ENCODE measurements at places on chromosomes 1 and 21.

GRCh38 chr1:222455188-222455879 is 92.6 kb downstream of the HHIPL2 start:
- DNase-seq = peak; percentile 80

DNA sequence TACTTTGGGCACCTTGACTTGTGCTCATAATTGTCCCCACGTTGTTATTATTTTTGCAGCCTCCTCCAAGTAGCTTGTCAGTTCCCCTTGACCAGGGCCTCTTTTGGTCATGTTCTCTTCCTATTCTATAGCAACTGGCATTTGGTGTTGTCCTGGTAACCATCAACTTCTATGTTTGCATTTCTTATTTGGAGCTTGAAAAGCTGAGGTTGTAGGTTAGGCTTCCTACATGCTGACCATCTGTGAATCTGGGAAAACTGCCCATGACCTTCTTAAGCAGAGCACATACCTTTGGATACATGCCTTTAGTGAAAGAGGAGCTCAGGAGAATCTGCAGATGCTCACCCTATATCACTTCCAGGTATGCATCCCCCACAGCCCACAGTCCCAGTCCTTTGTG is 160.8 kb downstream of the HHAT start:
- DNase-seq = no peak

GRCh38 chr1:98049370-98050135 is 128.7 kb upstream of the DPYD start:
- DNase-seq = no peak

- no peak for DNase-seq
Observed at GRCh38 chr1:197961449-197961848, 44.3 kb downstream of the LHX9 start.

- DNase-seq = no peak
Observed at GRCh38 chr1:30955448-30956015, 47.0 kb upstream of the SDC3 start.

GRCh38 chr1:210464519-210465039 is 135.9 kb downstream of the HHAT start:
- DNase-seq = no peak

GRCh38 chr1:84691122-84691783 is 992 bp upstream of the SSX2IP start:
- DNase-seq = no peak

- no peak for DNase-seq
Observed at GRCh38 chr21:39085843-39086405, 97.3 kb downstream of the PSMG1 start.

- DNase-seq = no peak
Observed at GRCh38 chr1:89274411-89274857, 1.8 kb upstream of the GBP5 start.

- no peak for DNase-seq
Observed at GRCh38 chr1:184556665-184557064, 169.8 kb downstream of the C1orf21 start.

DNA sequence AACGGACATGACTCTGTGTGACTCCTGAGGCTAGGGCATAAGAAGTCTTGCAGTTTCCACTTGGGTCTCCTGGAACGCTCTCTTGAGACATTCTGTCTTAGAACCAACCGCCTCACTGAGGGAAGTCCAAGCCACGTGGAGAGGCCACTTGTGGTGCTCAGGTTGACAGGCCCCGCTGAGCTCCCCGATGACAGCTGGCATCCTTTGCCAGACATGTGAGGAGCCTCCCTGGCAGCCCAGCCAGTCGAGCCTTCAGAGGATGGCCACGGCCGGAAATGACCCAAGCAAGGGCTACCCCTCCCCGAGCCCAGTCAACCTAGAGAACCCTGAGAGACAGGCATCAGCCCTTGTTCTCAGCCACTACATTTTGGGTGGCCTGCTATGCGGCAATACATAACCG is 20.7 kb downstream of the PLEKHA6 start:
- DNase-seq = no peak

- no peak for DNase-seq
Observed at GRCh38 chr1:232109391-232109790, 482.8 kb downstream of the DISC1 start.

DNA sequence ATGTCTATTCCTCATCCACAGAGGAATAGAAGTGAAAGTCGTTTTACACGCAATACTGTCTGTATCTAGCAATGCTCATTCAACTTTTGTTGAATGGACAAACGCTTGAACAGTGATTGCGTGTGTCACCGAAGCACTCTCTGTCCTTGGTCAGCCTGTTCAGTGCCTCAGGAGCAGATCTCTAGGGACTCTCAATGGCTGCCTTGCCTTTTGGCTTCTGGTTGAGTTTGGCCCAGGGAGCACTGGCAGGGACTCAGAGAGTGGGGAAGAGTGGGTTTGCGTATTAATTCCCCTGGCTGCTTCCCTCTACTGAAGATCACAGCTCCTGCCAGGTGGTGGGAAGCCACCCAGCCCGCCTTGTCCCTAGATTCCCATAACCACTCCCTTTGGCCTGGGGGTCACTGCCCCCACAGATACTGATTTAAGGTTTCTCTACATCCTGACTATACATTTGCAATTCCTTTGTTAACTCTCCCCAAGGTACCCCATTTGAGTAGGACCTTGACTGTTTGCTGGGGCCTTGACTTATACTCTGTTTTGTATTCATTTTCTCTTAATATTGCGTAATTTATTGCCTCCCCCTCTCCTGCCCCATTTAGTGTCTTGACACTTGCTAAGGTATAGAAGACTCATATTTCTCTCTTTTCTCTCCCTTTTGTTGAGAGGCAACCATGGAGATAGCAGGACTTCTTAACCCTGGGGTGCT is 61.7 kb upstream of the USP24 start:
- no peak for DNase-seq

DNA sequence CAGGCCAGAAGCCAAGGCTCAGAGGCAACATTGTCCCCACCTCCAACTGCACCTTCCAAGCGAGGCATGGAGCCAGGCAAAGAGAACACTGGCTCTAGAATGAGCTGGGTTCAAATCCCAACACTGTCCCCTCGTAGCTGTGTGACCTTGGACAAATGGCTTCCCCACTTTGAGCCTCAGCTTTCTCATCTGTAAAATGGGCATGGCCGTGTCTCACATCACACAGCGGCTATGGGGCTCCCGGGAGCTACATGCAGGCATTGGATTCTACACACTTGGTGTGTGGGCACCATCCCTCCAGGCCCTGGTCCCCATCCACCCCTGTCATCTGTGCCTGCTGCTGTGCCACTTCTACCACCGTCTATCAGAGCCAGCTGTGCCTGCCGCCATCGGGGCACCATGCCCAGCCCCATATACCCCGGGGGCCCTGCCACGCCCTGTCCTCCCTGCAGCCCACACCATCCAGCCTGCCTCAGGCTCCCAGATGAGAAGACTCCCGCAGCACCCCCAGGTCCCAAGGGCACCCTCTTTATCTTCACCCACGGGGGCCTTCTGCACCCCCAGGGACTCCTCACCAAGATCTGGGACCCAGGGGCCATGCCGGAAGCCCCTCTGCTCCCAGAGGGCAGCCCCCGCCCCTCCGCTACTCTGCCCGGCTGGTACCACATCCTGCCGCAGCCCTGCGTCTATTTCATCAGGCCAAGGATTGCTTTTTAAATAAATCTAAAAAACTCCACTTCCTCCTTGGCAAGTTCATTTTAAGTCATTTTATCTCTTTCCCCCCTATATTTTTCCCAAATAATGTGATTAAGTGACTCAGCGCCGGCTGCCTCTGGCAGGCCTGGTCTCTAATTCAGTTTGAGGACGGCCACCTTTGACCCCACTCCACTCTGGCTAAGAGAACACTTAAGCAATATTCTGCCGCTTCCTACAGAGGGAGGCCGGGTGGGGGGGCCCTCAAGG is 107.8 kb upstream of the TARDBP start:
- DNase-seq = no peak

- DNase-seq = no peak
Observed at GRCh38 chr1:185965870-185966269, 231.7 kb downstream of the HMCN1 start.

- no peak for DNase-seq
Observed at GRCh38 chr1:62407398-62408009, 29.3 kb upstream of the USP1 start.

Data from T1000 (cell line).